ENCODE measurements at places on chromosomes 4 and X. TPM values are rescaled to one million over a fixed set of nuclear protein-coding genes. Genes with fewer than 3 reads are reported as not detected.

DNA sequence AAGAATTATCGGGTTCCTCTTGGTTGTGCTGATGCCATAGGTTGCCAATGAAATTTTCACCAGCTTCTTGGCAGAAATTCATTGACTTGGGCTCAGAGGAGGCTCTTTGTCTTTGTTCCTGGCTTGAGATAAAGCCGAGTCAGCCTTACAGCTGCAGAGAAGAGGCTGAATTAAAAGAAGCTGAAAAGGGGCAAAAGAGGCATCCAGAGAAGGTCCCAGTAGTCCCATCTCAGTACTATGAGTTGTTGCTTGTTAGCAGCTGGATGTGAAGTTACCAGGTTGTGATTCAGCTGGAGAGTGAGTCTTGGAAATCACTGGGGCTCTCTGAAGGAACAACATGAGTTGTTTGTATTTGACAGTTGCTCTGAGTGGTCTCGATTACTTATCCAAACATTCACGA, 59.7 kb downstream of the SMAD1 start:
- no peak for DNase-seq

GRCh38 chr4:8891646-8892555, 20.3 kb upstream of the HMX1 start:
- no peak for DNase-seq

GRCh38 chr4:52195869-52196268, 144.8 kb downstream of the SPATA18 start:
- no peak for DNase-seq

DNA sequence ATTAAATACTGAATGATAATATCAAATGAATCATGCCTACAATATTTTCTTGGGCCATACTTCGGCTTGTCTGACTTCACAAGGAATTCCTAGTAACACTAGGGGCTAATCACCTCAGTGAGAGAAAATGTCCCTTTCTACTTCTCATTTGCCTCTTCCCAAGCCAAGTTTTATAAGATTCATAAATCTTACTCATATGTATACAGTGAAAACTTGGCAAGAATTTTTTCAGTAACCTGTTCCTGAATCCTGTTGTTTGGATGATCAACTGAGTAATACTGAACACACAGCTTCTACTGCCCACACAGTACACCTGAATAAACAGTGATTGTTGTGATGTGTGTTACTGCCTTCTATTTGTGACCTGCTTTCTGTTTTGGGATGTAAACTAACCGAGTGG, 16.5 kb downstream of the TMPRSS11E start:
- DNase-seq: no peak

GRCh38 chr4:45241976-45242375, 515.6 kb upstream of the GNPDA2 start:
- no peak for DNase-seq

The PDS5A gene
- 40.0 TPM for polyA plus RNA-seq

The CXorf49 gene
- 0.52 TPM for polyA plus RNA-seq

The XAGE2 gene
- 0.18 TPM for polyA plus RNA-seq

Measured in thymus (tissue), 14 donors.